ENCODE measurements at places on chromosomes 2 and 18.

DNA sequence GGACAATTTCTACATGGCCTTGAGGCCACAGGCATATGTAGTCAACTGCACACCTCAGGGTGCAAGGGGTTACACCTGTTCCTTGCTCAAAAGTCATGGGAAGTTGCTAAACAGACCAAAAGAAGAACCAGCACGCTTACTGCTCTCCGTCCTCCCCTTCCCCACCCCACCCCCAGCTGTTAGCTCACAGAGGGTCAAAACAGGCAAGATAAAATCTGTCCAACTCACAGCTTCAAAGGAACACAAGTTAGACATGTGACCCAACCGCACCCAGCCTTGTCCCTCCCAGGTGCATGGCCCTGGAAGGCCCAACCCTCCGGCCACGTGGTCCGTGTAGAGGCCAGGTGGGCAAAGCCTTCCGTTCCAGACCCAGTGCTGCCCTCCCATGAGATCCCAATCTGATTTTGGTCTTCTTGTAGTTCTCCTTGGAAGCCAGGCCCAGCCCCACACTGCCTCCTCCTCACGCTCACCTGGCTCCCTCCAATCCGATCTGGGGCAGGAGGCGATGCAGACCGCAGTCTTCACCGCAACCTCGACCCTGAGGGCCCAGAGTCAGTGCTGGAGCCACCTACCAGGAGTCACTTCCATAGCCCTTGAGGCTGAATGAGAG lies 14.5 kb upstream of the ASPRV1 start:
- no peak for DNase-seq

DNA sequence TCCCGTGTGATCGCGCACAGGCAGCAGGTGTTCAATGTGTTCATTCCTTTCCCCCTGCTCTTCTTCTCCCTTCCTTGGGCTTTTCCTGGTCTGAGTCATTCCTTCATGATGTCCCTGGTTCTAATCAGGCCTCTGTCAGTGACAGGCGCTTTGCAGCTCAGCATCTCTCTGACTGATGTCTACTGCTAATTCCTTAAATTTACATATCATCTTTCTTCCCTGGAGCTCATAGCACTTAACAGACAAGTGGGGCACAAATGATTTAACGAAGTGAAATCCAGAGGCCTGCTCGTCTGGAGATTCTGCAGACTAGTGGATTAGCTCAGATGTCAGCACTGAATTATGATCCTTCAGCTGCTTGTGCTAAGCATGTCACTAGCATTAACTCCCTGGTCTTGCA lies 77.9 kb downstream of the NRP2 start:
- no peak for DNase-seq

GRCh38 chr2:133039531-133039930 lies 369.5 kb upstream of the LYPD1 start:
- no peak for DNase-seq

DNA sequence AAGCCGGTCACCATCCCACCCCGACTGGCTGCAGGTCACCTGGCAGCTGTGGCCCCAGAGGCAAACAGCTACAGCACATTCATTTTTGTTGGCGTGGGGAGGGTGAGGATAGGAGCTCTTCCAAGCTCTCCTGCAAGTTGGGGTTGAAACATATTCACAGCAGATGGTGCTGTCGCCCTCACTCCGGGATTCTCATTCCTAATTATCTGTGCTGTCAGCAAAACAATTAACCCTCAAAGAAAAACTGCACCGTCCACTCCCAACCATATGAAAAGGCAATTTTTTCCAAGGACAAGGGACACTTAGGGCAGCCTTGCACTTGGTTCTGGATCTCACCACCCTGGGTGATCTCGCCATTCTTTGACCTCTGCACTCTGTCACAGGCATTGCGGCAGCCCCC lies 68.6 kb downstream of the ZBTB7C start:
- no peak for DNase-seq

GRCh38 chr2:171088057-171088834 lies 72.4 kb downstream of the TLK1 start:
- no peak for DNase-seq

DNA sequence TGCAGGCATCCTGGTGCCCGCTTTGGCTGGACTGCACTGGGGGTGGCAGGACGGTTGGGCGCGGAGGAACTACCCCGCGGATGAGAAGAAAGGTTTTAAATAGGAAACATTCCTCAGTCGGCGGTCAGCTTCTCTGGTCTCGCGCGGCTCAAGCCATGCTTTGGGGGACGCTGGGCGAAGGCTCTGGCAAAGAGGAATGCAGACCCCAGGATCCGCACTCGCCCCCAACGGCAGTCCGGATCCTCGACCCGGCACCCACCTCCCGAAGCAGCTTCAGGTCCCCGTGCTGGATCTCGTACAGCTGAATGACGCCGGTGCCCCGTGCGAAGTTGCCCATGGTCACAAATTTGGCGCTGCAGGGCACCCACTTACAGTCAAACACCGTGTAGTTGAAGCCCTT lies 686 bp upstream of the PNO1 start:
- DNase-seq, result no peak

GRCh38 chr2:166487171-166487570 lies 6.9 kb downstream of the SCN7A start:
- no peak for DNase-seq

GRCh38 chr2:12857891-12858290 lies 141.2 kb downstream of the TRIB2 start:
- no peak for DNase-seq

GRCh38 chr18:26709897-26710296 lies 155.6 kb downstream of the AQP4 start:
- DNase-seq, result no peak

GRCh38 chr18:63422864-63423304 lies 608 bp upstream of the VPS4B start:
- no peak for DNase-seq

DNA sequence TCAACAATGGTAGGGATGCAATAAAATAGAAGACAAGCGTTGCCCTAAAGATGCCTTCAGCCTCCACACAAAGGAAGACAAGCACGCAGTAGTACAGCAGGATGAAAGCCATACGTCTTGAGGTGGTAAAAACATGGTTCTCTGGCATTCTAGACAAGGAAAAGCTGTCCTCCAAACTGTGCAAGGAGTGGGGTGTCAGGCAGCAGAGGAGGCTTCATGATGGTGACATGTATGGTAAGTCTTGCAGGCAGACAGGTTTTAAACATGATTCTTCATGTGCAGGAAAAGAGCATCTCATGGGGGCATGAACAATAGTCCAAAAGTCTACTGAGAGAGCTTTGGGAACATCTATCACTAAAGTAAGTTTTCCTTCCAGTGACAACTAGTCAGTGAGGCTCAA lies 241.8 kb downstream of the STK39 start:
- DNase-seq, result no peak

DNA sequence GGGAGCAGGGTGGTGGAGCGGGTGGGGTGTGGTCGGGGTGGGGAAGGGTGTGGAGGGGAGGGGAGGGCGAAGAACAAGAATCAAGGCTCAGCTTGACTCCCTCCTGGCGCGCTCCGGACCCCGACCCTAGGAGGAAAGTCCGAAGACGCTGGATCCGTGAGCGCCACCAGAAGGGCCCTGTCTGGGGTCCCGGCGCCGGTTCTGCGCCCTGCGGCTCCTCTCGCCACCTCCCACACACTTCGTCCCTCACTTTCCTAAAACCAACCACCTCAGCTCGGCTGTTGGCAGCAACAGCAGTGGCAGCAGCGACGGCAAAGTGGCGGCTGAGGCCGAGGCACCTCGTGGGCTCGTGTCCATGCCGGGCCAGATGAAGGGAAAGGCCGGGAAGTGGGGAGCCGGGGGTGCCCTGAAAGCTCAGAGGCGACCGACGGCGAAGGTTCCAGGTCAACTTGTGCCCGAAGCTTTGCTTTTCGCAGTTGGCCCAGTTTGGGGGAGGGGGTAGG lies 2.1 kb downstream of the KLHL14 start:
- DNase-seq, result no peak

- DNase-seq, result no peak
Observed at GRCh38 chr2:225177098-225177497, 134.8 kb upstream of the DOCK10 start.

GRCh38 chr2:8524388-8524787 lies 157.5 kb upstream of the ID2 start:
- DNase-seq, result no peak

DNA sequence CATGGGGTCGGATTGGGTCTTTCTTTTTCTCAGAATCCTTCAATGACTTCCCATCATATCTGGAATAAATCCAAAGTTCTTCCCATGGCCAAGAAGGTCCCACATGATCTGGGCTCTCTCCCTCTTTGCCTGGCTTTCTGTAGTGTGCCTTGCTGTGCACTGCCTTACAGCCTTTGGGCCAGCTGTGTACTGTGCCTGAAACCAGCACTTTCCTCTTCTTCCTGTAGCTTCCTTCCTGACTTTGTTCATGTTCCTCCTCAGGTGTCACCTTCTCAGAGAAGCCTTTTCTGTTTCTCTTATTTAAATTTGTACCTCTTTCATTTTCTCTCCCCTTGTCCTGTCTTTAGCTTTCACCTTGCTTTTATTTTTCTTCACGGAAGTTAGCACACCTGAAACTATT lies 4.3 kb upstream of the CDCA7 start:
- no peak for DNase-seq

DNA sequence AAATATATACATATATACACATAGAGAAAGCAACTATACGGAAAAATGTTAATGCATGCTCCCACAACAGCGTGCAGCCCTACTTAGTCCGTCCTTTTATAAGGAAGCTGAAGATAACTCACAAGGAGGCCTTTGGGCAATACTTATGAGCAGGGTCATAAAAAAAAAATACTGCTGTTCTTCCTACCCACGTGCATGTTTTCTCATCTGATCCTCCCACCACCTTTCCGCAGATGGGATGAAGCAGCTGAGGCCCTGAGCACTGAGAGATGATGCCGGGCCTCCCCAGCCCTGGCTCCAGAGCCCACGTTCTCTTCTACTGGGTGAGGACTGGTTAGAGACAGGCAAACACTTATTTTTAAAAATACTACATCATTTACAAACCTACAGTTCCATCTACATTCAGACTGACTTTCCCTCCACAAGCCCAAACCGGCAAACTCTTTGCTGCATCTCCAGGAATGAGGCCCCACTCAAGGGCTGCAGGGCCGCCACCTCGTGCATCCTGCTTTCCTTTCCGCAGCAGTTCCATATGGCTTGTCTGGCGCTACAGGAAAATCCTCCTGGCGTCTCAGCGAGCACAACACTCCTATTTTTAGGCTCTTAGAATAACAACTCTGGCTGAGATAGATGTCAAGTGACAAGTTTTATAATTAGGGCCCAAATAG lies 41.6 kb downstream of the TBC1D8 start:
- no peak for DNase-seq

- DNase-seq, result no peak
Observed at GRCh38 chr2:152054593-152054992, 44.3 kb downstream of the CACNB4 start.

DNA sequence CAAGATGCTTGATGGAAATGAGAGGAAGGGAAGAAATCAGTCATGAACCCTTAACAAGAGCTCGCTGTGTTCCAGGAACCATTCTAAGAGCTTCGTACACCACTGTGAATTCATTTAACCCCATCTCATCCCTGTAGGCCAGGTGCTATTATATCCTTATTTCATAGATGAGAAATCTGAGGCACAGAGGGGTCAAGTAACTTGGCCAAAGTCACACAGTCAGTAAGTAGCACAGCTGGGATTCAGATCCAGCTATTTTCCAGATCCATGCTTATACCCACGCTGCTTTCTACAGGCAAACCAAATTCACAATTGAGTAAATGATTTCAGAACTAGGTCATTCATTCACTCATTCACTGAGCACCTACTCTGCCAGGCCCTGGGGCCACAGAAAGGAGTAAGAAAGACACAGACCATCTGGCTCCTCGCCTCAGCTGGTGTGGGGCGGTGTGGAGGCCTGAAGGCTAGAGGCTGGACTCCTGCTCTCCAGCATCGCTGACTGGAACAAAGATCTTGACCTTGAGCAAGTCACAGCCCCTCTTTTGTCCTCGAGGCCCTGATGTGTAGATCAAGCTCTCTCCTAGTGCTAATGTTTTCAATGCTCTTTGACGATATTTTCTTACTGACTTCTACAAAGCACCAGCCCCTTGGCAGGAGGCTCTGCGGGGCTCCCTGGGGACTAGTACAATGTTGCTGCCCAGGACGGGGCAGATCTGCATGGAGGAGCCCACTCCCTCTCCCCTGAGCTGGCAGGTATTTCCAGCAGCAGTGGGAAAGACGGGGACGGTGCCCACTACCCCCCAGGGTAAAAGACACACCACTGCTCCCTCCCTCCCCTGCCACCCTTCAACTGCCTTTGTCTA lies 26.5 kb downstream of the STEAP3 start:
- DNase-seq, result no peak

- DNase-seq, result no peak
Observed at GRCh38 chr2:121798617-121799016, 43.2 kb downstream of the TSN start.

- no peak for DNase-seq
Observed at GRCh38 chr2:47041063-47041462, 114.0 kb downstream of the STPG4 start.

DNA sequence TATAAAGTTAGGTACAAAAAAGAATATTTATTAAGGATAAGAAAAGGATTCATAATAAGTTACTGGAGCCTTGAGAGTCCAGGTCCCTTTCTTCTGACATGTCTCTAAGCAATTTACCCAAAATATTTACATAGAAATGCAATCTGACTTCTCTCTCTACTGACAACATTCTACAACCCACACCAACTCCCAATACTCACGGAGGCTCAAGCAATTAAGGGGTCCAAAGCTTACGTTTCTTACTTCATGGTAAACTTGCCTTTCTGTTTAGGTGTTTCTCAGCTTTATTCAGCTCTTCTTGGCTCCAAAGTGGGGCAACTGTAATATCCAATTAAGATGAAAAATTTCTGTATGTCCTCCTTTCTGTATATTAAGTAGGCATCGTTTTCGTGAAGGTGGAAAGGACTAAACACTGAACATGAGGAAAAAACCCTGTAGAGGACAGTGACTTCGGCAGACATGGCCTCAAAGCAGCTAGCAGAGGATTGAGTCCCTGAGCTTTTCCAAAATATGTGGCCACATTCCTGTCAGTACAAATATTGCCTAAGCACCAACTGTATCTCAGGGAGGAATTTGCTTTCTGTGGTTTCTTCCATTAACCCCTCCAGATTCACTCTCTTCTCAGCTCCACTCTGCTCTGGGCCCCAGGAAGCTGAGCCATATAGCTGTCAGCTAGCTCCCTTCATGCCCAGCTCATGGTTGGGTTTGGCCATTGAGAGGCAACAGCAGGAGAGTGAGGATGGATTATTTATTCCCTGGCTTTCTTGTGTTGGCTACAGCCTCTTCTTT lies 67.9 kb upstream of the GLS start:
- no peak for DNase-seq

- no peak for DNase-seq
Observed at GRCh38 chr2:46530639-46531038, 51.3 kb downstream of the TMEM247 start.

DNA sequence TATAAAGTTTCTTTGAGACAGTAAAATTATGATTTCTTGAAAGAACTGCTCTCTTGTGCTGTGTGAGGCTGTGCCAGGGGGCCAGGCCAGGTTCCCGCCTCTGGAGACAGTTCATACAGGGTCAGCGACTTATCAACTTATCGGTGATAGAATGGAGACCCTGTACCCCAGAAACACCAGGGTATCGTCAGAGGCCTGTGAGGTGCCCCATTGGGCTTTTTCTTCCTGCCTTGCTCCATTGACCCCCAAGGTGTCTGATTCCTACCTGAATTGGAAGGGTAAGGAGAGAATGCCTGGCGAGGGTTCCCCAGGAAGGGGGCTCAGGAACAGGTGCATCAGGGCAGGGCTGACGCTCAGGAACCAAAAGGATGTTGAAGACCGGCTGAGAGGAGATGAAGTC lies 4.3 kb downstream of the DLX1 start:
- DNase-seq, result no peak
